ENCODE measurements at places on chromosomes 13 and 19.
A peak's percentile ranks its signal among the peaks of the same experiment; 100 is the strongest.

GRCh38 chr19:4144666-4145249 lies 8.7 kb upstream of the CREB3L3 start:
- DNase-seq, result no peak
- no peaks in the 10 kb centered on the region for H3K27me3 ChIP-seq
- no peaks in the 10 kb centered on the region for H3K36me3 ChIP-seq
- H3K4me1 ChIP-seq, result no peaks in the 10 kb centered on the region
- H3K4me3 ChIP-seq, result no peak overlapping the region

GRCh38 chr19:57850553-57851017 lies 926 bp downstream of the ZNF587 start:
- DNase-seq, result peak; percentile 80
- no peaks in the 10 kb centered on the region for H3K36me3 ChIP-seq
- H3K27ac ChIP-seq, result peak overlapping the region; percentile 59
- H3K4me3 ChIP-seq, result peak overlapping the region; percentile 21
- H3K27me3 ChIP-seq, result no peaks in the 10 kb centered on the region

- H3K36me3 ChIP-seq, result no peaks in the 10 kb centered on the region
- peak; percentile 92 for DNase-seq
These were observed 31.4 kb downstream of the CERS4 start for GRCh38 chr19:8240274-8241229.

DNA sequence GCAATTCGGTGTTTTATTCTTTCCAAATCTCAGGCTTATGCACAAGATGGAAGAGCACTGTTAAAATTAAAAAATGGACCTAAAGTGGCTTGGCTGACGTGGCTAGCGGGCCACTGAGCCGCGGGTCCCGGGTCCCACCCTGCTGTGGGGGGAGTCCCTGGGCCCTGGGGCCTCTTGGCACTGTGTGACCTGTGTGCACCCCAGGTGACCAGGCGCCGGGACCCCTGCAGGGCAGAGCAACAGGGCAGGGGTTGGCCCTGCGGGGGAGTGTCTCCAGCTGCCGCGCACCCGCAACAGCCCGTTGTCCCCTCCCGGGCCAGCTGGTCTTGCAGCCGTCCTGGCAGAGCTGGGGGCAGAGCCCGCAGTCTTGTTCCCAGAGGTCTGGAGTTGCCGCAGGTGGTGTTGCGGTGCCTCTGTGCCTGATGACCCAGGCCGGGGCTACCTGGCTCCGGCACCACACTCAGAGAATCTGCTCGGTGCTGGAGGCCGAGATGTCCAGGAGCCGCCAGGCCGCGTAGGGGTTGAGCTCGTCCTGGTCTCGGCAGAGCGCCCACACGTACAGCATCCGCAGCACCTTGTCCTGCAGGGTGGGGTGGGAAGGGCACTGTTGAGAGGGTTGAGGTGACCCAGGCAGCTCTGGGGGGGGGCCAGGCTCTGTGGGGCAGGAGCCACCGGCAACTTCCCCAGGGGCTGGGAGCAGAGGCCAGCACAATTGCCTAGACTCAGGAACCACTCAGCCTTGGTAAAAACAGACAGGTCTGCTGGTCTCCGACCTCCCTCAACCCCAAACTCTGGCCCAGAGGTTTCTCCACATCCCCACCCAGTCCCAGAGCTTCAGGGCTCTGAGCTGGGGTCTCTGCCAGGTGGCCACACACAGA lies 1.0 kb upstream of the CTXN1 start:
- peaks cover 2% of the 10 kb centered on the region for H3K36me3 ChIP-seq
- no peaks in the 10 kb centered on the region for H3K27me3 ChIP-seq
- H3K4me3 ChIP-seq, result no peak overlapping the region

- no peaks in the 10 kb centered on the region for H3K36me3 ChIP-seq
- H3K4me1 ChIP-seq, result no peaks in the 10 kb centered on the region
- no peak overlapping the region for H3K4me3 ChIP-seq
- no peak overlapping the region for H3K27ac ChIP-seq
- DNase-seq, result no peak
- no peaks in the 10 kb centered on the region for H3K27me3 ChIP-seq
These were observed 2104.9 kb downstream of the PCDH9 start for GRCh38 chr13:65125236-65125635.

- no peaks in the 10 kb centered on the region for H3K36me3 ChIP-seq
- H3K27me3 ChIP-seq, result no peaks in the 10 kb centered on the region
- no peak overlapping the region for H3K4me3 ChIP-seq
- DNase-seq, result no peak
- peaks cover 6% of the 10 kb centered on the region for H3K4me1 ChIP-seq
- H3K27ac ChIP-seq, result no peak overlapping the region
These were observed 416 bp upstream of the DOCK9 start for GRCh38 chr13:98978280-98978679.

- H3K4me3 ChIP-seq, result no peak overlapping the region
- no peaks in the 10 kb centered on the region for H3K36me3 ChIP-seq
- H3K27me3 ChIP-seq, result no peaks in the 10 kb centered on the region
- H3K27ac ChIP-seq, result no peak overlapping the region
These were observed 71.9 kb downstream of the CDK8 start for GRCh38 chr13:26325876-26326275.

- no peaks in the 10 kb centered on the region for H3K36me3 ChIP-seq
- H3K27ac ChIP-seq, result no peak overlapping the region
These were observed 1265.5 kb downstream of the PCDH9 start for GRCh38 chr13:65964672-65965071.

GRCh38 chr13:99969453-99969918 lies 2.1 kb downstream of the ZIC5 start:
- DNase-seq, result no peak
- H3K27me3 ChIP-seq, result no peaks in the 10 kb centered on the region
- H3K4me1 ChIP-seq, result peaks cover 7% of the 10 kb centered on the region
- H3K36me3 ChIP-seq, result peaks cover 3% of the 10 kb centered on the region
- H3K4me3 ChIP-seq, result peak overlapping the region; percentile 95
- H3K27ac ChIP-seq, result no peak overlapping the region

- H3K36me3 ChIP-seq, result no peaks in the 10 kb centered on the region
- no peaks in the 10 kb centered on the region for H3K4me1 ChIP-seq
- DNase-seq, result no peak
- H3K27me3 ChIP-seq, result no peaks in the 10 kb centered on the region
These were observed 687.0 kb downstream of the EFNB2 start for GRCh38 chr13:105848494-105848893.

DNA sequence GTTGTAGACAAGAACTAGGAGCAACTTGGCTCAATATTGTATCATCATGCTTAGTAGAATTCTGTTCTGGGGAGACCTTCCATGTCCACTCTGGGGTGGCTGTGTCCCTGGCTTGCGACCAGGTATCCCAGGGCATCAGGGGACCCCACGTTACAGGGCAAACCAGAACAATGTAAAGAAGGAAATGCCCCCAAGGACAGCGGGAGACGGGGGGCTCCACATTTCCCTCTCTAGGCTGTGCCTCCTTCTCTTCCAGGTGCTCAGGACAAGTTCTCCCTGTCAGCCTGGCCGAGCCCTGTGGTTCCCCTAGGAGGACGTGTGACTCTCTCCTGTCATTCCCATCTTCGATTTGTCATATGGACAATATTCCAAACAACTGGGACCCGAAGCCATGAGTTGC lies 30.8 kb downstream of the LAIR2 start:
- H3K27me3 ChIP-seq, result no peaks in the 10 kb centered on the region
- H3K36me3 ChIP-seq, result no peaks in the 10 kb centered on the region
- H3K4me1 ChIP-seq, result no peaks in the 10 kb centered on the region

- DNase-seq, result no peak
- no peak overlapping the region for H3K27ac ChIP-seq
- H3K36me3 ChIP-seq, result no peaks in the 10 kb centered on the region
- H3K27me3 ChIP-seq, result no peaks in the 10 kb centered on the region
These were observed 11.2 kb upstream of the IZUMO2 start for GRCh38 chr19:50174100-50174793.

GRCh38 chr19:40717880-40718773 lies 1.2 kb downstream of the ITPKC start:
- H3K27ac ChIP-seq, result peak overlapping the region; percentile 38
- peak overlapping the region; percentile 43 for H3K4me3 ChIP-seq
- H3K27me3 ChIP-seq, result no peaks in the 10 kb centered on the region
- peaks cover 6% of the 10 kb centered on the region for H3K4me1 ChIP-seq
- H3K36me3 ChIP-seq, result no peaks in the 10 kb centered on the region
- peak; percentile 61 for DNase-seq

- H3K4me3 ChIP-seq, result no peak overlapping the region
- no peaks in the 10 kb centered on the region for H3K27me3 ChIP-seq
- no peaks in the 10 kb centered on the region for H3K4me1 ChIP-seq
- H3K27ac ChIP-seq, result no peak overlapping the region
- no peak for DNase-seq
These were observed 44.3 kb downstream of the COLGALT1 start for GRCh38 chr19:17599780-17600179.

- H3K27me3 ChIP-seq, result no peaks in the 10 kb centered on the region
- no peaks in the 10 kb centered on the region for H3K36me3 ChIP-seq
- no peaks in the 10 kb centered on the region for H3K4me1 ChIP-seq
- H3K27ac ChIP-seq, result no peak overlapping the region
- DNase-seq, result peak; percentile 66
- no peak overlapping the region for H3K4me3 ChIP-seq
These were observed 2.6 kb upstream of the MCEMP1 start for GRCh38 chr19:7674010-7675005.

- H3K4me1 ChIP-seq, result peaks cover 2% of the 10 kb centered on the region
- DNase-seq, result peak; percentile 77
- H3K36me3 ChIP-seq, result peaks cover 6% of the 10 kb centered on the region
- no peaks in the 10 kb centered on the region for H3K27me3 ChIP-seq
- H3K4me3 ChIP-seq, result no peak overlapping the region
- H3K27ac ChIP-seq, result no peak overlapping the region
These were observed 2.3 kb downstream of the DDA1 start for GRCh38 chr19:17311455-17312188.

DNA sequence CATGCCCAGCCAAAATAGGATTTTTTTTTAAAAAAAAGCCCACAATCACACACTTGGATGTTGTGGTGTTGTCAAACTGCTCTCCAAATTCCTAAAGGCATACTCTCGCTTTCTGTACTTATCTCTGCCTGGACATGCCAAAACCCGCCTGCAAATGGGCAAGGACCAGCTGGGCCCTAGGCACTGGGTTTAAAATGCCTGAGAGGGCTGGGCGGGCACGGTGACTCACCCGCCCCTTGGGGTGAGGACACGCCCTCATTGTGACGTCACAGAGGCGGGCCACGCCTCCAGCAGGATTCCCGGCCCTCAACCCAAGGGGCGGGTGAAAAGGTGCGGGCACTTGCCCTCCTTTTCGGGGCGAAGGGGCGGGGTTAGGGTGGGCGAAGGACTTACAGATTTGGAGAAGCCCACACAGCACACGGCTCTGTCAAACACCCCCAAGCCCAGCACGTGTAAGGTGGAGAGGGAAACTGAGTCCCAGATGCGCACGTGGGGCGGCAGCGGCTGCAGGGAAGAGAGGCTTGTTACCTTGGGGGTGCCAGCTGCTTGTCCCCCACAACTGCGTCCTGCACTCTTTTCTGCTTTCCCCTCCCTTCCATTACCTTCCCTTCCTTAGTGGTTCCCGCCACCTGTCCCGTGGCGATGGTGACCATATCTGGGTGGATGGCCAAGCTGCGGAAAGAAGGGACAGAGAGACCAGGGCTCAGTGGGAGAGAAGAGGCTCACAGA lies 6.6 kb downstream of the EML2 start:
- H3K4me3 ChIP-seq, result no peak overlapping the region
- peak overlapping the region; percentile 29 for H3K27ac ChIP-seq
- no peaks in the 10 kb centered on the region for H3K27me3 ChIP-seq

GRCh38 chr19:38670921-38671398 lies 23.5 kb downstream of the ACTN4 start:
- no peaks in the 10 kb centered on the region for H3K36me3 ChIP-seq
- H3K27me3 ChIP-seq, result no peaks in the 10 kb centered on the region
- no peak for DNase-seq
- H3K4me1 ChIP-seq, result peaks cover 30% of the 10 kb centered on the region
- H3K27ac ChIP-seq, result peak overlapping the region; percentile 33

GRCh38 chr13:23025864-23026608 lies 154.7 kb upstream of the SGCG start:
- no peak overlapping the region for H3K27ac ChIP-seq
- H3K27me3 ChIP-seq, result no peaks in the 10 kb centered on the region
- no peaks in the 10 kb centered on the region for H3K36me3 ChIP-seq
- H3K4me3 ChIP-seq, result no peak overlapping the region

GRCh38 chr13:111573801-111574200 lies 253.4 kb downstream of the TEX29 start:
- no peaks in the 10 kb centered on the region for H3K4me1 ChIP-seq
- H3K36me3 ChIP-seq, result no peaks in the 10 kb centered on the region
- H3K27me3 ChIP-seq, result no peaks in the 10 kb centered on the region
- no peak overlapping the region for H3K4me3 ChIP-seq
- no peak overlapping the region for H3K27ac ChIP-seq
- no peak for DNase-seq

DNA sequence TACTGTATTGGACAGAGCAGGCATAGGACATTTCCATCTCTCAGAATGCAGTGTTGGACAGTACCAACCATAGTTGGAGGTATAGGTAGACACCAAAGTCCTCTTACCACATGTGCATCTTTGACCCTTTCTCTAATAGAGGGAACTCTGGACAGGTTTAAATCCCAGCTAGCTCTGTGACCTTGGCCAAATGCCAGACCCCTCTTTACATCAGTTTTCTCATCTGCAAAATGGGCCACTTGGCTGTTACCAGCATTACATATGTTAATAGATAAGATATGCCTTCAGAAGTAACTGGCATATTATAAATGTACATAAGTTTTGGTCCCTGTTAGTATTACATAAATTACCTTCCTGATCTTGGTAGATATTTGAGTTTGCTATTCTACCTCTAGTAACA lies 54.3 kb downstream of the CDK8 start:
- H3K4me3 ChIP-seq, result no peak overlapping the region
- no peaks in the 10 kb centered on the region for H3K27me3 ChIP-seq
- H3K36me3 ChIP-seq, result no peaks in the 10 kb centered on the region
- no peak overlapping the region for H3K27ac ChIP-seq
- no peaks in the 10 kb centered on the region for H3K4me1 ChIP-seq

DNA sequence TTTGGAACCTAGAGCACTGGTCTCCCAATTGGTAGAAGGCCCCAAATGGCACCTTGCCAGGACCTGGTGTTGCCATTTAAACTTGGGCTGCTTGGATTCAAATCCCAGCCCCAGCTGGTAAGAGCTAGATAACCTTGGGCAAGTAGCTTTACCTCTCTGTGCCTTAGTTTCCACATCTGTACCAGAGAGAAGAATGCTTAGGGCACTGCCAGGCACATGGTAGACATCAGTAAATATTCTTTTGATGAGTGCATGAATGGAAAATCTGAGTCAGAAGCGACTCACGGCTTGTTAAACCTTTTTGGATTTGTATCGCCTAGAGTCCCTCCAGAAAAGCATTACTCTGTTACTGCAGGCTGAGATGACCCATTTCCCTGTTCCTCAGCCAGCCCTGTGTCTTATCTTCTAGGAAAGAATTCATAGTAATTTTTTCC lies 90.9 kb downstream of the SIPA1L3 start:
- no peak overlapping the region for H3K4me3 ChIP-seq
- no peaks in the 10 kb centered on the region for H3K4me1 ChIP-seq
- H3K27ac ChIP-seq, result no peak overlapping the region
- H3K27me3 ChIP-seq, result no peaks in the 10 kb centered on the region
- DNase-seq, result no peak
- H3K36me3 ChIP-seq, result no peaks in the 10 kb centered on the region

DNA sequence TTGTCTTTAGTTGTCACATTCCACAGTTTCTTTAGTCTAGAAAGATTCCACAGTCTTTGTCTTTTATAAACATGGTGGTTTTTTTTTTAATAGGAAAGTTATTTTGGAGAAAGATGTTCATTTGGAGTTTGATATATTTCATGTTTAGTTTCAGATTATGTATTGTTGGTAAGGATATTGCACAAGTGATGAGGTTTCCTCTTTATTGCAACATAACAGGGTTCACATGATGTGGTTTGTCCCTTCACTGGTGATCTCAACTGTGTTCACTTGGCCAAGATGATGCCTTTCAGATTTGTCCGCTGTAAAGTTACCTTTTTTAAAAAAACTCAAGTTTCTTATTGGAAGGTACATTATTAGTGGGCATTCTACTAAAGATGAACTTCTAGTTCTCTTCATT lies 3.2 kb downstream of the ZNF230 start:
- H3K4me1 ChIP-seq, result no peaks in the 10 kb centered on the region
- DNase-seq, result no peak
- H3K4me3 ChIP-seq, result no peak overlapping the region
- no peak overlapping the region for H3K27ac ChIP-seq

Data from mesendoderm (in vitro differentiated cells).